Choroid plexus epithelial cell (primary cell): ENCODE measurements at places on chromosomes 16 and 17.
A peak's percentile ranks its signal among the peaks of the same experiment; 100 is the strongest.

DNA sequence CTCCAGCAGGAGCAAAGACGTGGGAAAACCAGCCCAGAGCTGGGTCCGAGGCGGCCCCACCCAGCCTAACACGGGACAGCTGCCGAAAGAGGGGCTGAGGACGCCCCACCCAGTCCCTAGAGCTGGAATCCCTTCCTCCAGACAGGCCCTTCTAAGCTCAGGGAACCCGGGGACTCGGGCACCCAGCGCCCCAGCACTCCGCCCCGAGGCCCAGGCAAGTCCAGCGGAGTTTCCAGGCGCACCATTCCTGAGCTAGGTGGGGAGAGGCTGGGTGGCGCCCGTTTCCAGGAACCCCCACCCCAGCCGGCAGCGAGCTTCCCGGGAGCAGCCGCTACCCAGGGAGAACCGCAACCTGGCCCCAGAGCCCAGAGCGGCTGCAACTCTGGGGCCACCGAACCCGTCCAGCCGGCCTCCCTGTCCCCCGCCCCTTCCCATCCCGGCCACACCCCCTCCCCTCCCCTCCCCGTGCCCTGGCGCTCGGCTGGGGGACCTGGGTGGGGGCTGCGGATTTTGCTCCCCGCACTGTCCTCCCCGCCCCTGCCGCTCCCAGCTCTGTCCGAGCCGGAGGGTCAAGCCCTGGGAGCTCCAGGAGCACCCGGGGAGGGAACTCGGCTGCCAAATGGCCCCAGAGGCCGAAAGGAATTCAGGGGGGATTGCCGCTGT lies 536 bp downstream of the TMC6 start:
- DNase-seq: no peak

- peak; percentile 38 for DNase-seq
These were observed 368.2 kb downstream of the SLC39A11 start for GRCh38 chr17:72724267-72724666.

DNA sequence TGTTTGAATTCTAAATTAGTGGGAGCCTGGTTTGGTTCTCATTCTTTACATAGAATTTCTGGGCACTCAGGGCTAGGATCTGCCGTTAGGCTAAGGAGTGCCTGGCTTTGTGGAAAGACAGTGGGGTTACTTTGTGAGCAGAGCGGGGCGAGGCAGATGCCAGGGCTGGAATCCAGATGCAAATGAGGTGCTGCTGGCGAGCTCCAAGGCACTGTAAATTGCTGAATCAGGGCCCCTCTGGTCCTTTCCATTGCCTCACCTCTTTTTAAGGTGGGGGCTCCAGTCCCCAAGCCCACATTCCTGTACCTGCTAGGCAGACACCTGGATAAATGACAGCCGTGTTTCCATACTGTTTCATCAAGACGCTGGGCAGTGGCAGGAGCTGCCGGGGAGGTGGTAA lies 33.8 kb downstream of the PIPOX start:
- no peak for DNase-seq

DNA sequence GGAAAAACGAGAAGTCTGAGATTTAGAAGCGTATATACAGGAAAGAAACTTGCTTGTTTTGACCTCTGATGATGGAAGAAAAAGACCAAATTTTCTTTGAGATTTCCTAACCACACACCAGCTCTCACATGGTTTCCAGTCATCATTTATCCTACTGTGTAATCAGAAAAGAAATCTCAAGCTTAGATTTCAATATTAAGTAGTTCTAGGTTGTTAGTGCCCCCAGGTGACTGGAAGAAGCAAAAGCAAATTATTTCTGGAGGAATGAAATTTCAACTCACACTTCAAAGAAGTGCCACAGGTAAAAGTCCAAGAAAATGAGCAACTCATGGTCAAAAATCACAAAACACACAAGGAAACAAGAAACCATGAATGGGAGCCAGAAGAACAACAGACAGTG lies 51.8 kb upstream of the KDM6B start:
- peak; percentile 83 for DNase-seq

DNA sequence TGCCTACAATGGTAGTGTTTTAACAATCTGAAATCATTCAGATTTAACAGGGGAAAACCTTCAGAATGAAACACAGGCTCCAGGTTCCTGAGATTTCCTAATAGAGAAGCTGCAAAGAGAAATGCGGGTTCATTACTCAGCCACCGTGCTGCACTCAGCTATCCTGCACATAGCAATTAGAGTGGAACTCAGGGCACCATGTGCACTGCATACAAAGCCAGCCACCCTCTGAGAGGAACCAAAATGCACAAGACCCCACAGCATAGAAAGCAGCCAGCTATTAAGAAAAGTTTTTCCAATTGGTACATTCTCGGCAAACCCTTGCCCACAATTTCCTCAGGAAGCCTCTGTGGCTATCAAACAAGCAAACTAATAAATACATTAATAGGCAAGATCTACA lies 37.4 kb downstream of the TOM1L2 start:
- DNase-seq: no peak

DNA sequence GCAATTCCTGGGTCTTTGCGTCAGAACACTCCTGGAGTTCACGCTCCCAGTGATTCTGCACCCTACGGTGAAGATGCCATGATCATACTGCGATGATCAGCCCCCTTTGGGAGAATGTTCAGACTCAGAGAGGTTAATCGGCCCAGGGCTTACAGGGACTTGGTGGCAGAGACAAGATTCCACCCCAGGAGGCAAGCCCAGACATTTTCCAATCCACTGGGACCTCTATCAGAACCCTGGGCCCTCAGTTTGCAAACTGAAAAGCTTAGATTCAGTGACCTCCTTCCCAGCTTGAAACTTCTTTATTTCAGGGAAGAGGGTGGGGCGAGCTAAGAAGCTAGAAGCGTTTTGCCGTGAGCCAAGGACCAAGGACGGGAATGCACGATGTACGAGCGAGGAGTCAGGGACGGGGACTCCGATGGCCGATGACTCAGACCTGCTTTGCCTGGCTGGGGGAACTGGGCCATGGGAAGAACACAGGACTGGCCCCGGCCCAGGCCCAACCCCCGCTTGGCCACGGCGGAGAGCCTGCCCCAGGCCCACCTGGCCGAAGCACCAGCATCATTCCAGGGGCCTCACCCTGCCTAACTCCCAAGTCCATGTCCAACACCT lies 34.7 kb downstream of the SOCS3 start:
- DNase-seq: peak; percentile 74

DNA sequence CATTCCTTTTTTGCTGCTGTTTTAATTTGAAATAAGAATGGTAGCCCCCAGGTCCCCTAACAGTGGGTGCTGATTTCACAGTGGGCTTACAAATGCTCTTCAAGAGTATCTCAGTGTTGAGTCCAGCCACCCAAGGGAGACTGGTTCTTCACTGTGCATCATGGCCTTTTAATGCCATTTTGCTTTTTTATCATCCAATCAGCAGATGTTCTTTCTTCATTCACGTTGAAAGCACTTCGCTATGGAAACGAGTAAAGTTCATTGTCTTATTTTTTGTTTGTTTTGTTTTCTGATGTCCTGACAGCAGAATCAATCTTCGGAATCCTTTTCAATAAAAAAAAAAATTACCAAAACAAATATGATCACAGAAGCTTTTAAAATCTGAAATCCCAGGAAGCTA lies 429.0 kb downstream of the MAF start:
- DNase-seq: no peak

DNA sequence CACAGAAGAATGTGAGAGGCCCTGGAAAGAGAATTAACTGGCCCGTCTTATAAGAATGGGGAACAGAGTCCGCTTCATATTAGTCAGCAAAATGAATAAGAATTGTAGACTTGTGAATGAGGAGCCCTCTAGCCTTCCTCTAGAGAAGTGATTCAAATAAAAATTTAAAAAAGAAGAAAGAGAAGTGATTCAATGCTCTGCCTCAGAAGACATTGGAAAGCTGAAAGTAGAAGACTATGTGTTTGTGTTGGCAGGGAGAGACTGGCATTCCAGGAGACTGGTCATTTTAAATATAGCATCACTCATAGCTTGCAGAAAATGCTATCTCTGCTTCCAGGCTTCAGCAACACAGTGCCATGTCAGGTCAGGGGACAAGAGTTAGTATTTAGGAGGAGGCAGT lies 190.6 kb upstream of the HS3ST3A1 start:
- peak; percentile 42 for DNase-seq

GRCh38 chr16:74999609-75000480 lies 1.0 kb downstream of the ZNRF1 start:
- no peak for DNase-seq

DNA sequence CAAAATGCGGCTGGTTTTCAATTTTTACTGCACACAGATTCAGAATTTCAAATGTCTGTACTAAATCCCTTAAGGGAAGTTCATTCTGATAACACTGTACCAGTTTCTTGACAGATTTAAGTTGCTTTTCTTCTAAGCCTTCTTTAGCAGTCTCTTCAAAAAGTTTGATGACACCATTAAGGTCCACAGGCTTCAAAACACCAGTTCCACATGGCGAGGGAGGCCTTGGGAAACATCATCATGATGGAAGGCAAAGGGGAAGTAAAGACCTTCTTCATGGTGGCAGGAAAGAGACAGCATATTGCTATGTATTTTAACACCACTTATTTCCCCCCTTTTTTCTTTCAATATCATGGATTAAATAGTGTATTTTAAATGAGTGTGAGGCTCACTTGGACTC lies 24.5 kb downstream of the NLRC5 start:
- no peak for DNase-seq

GRCh38 chr17:81522491-81523401 lies 5.4 kb upstream of the FSCN2 start:
- peak; percentile 69 for DNase-seq

DNA sequence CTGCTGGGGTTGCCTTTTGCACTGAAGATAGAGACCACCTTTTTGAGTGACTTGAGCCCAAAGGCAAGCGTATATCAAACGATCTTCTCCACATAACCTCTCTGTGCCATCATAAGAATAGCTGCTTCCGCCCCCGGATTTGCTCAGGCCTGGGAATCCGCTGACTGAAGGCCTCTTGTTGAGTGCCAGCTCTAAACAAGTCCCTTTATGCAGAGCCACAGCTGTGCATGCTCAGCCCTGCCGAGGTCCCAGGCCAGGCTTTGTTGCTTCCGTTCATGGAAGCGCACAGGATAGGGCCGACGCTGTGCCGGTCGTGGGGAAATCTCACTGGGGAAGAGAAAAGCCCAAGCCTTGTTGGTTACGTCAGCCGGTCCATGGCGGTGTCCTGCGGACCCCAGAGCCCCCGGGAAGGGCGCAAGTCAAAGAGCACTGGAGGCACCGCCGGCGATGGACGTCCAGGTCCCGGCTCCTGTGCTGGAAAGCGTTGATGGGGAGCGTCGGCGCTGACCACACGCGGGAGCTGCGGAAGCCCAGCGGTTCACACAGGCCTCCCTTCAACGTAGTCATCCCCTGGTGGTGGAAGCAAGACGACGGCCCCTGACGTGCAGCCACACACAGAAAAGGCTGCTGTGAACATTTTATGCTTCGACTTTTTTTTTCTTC lies 23.5 kb upstream of the RPL13 start:
- DNase-seq: no peak

GRCh38 chr16:47317465-47318240 lies 143.2 kb downstream of the ITFG1 start:
- no peak for DNase-seq

GRCh38 chr17:38579934-38580333 lies 25.8 kb downstream of the SRCIN1 start:
- DNase-seq: peak; percentile 32

DNA sequence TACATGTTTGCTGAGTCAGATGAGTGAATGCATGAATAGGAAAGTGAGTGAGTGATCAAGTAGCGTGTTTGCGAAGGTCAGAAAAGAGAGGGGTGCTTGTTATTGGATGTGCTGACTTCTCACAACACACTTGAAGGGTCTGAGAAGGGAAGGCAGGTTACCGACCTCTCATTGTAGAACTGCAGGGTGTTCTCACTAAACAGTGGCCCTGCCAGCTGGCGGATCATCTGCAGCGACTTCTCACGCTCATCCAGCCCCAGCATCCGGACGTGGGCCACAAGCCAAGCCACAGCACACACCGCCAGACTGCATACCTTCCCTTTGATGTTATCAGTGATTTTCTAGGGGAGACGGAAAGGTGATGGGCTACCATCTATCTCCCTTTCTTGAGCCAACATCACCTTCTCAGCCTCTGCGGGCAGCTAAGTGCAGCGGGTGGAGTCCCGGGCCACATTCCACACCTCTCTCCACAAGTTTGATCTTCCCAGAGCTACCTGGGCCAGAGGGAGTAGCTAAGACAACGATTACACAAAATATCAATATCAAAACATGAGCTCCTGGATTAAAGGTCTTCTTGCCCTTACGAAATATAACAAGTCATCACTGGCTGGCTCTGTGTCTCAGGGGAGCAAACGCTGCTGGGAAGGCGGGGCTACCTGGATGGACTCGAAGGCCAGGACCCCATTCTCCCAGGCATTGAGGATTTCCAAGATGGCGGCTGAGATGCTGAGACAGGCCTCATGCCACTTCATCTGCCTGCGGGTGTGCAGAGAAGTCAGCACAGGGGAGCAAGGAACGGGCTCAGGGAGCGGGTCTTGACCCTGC lies 11.0 kb downstream of the CSF3 start:
- peak; percentile 66 for DNase-seq

DNA sequence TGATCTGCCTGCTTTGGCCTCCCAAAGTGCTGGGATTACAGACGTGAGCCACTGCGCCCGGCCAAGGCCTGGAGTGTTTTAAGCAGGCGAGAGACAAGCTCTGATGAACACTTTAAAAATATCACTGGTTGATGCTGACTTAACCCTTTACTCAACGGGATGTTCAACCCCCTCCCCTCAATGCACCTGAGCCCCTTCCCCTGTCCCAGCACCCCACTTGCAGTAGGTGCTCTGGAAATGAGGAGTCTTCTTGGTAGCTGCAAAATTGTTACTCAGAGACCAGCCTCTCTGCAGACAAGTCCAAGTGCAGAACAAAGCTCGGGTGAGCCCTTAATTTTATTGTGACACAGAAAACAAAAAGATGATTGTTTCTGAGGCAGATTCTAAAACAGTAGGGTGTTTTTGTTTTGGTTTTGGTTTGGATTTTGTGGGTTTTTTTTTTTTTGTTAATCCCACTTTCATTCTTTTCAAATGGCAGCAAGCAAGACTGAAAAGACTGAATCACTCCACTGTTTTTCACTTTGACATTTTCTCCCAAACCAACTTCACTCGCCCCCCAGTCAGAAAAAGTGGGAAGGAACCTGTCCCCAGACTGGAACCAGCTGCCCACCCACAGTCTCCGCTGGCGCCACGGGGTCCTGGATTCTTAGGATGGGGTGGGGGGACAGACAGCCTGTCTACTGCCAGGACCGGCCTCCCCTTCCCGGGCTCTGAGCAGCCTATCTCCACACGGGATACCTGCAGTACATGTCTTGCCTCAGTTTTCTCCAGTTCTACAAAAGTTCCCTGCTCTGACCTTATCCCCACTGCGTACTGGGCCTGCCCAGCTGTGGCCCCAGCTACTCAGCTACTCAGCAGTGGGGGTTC lies 5.2 kb upstream of the PLLP start:
- DNase-seq: no peak

GRCh38 chr16:9102379-9102778 lies 10.9 kb downstream of the HAPSTR1 start:
- peak; percentile 90 for DNase-seq
